ENCODE measurements at places on chromosomes 11 and 22. TPM values are rescaled to one million over a fixed set of nuclear protein-coding genes. Genes with fewer than 3 reads are reported as not detected.

NLRP14 gene
- total RNA-seq: not detected

OPCML gene
- total RNA-seq: not detected

DNA sequence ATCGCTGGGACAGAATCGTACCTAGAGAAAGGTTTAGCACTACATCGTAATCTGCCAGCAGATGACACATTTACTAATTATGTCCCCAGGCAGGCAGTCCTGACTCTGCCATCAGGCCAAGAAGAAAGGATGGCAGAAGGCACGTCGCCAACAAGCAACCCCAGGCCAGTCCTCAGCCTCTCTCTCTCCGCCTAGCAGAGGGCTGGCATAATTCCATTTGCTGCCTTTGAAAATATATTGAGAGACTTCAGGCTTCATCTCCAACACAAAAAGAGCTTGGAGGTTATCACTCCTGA lies 1517.0 kb downstream of the TBC1D22A start:
- no peak for DNase-seq

- no peak for DNase-seq
Observed at GRCh38 chr11:97202613-97203292, 812.9 kb downstream of the JRKL start.

GRCh38 chr11:16846305-16846704 lies 107.9 kb downstream of the C11orf58 start:
- no peak for DNase-seq

GRCh38 chr11:35063488-35063931 lies 75.5 kb upstream of the CD44 start:
- DNase-seq: no peak

- no peak for DNase-seq
Observed at GRCh38 chr11:112525270-112525669, 264.6 kb upstream of the PLET1 start.

Measured in activated CD8-positive, alpha-beta memory T cell treated with anti-CD3 and anti-CD28 coated beads, Interleukin-2, amount 10 ng/mL, durations not matched to agents 7 days and 5 days (primary cell).